Fibroblast of lung (primary cell): ENCODE measurements at places on chromosomes 5 and 9.

DNA sequence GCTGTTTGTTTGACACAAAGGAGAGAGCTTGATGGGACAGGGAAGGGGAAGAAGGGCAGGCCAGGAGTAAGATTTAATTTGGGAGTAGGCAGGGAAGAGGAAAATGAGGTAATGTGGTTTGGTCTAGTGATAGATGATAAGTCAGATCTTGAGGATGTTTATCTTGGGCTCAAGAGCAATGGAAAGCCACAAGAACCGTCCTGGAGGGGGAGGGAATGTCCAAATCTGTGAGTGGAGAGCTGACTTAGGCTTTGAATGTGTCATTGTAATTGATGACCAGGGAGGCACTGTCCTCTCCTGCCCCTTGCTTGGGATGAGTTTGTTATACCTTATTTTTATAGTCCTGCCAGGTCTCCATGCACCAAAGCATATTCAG lies 37.5 kb downstream of the MAMDC2 start:
- DNase-seq, result peak; percentile 65

DNA sequence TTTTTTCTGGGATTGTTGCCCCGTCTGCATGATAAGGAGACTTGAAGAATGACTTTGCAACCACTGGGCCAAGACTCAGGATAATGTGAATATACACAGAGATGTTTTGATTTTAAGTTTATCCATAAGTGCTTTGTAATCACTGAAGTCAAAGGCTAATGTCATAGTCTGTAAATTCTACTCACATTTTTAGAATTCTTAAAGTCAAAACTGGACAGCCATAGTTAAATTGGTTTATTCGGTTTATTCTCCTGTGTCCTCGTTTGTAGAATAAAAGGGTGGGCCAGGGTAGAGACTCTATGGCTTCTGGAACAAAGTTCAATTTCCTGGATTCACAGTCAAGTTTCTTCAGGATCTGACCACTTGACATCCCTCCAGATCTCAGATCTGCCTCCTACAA lies 327.7 kb upstream of the TNC start:
- no peak for DNase-seq

- peak; percentile 89 for DNase-seq
These were observed 22.1 kb upstream of the MARCHF6 start for GRCh38 chr5:10331341-10331796.

GRCh38 chr9:72255569-72255968 lies 106.3 kb downstream of the GDA start:
- no peak for DNase-seq

DNA sequence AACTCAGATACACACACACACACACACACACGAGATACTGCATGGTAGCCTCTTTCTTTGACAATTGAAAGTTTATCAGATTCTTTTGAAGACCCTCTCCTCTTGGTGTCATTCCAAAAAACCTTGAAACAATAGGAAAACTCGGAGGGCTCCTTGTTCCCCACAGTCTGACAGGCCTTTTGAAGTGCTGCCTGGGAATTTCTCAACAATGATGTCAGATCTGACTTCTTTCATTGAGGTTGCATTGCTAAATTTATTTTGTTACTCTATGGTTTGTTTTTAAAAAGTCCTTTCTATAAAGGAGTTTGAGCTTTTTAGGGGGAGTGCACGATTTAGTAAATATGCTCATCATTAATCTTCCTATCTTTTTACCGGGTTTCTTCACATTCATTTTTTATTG lies 583.9 kb downstream of the SEMA5A start:
- peak; percentile 35 for DNase-seq

DNA sequence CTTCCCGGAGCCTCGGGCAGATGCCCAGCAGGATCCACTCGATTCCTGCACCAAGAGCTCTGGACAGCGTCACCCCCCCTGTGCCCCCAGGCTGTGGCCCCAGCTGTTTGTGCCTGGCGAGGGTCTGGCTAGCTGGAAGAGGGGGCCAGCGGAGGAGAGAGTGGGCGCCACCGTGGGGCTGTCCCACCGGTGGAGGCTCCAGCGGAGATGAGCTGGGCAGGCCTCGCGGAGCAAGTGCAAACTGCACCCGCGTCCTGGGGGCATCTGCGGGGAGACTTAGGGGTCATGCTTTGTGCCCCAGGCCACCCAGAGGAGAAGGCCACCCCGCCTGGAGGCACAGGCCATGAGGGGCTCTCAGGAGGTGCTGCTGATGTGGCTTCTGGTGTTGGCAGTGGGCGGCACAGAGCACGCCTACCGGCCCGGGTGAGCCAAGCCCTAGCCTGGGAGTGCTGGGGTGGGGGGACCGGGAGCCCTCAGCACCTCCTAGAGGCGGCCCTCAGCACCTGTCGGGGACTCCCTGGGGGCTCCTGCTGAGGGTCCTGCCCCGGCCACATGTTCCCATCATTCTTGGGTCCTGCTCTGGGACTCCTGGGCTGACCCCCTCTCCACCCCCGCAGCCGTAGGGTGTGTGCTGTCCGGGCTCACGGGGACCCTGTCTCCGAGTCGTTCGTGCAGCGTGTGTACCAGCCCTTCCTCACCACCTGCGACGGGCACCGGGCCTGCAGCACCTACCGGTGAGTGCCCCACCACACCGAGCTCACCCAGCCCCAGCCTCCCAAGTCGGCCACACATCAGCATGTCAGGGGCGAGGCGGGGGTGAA lies 5.4 kb downstream of the EGFL7 start:
- no peak for DNase-seq
